ENCODE measurements at places on chromosomes 12 and 14.

GRCh38 chr12:70757830-70758493 is 120.7 kb upstream of the PTPRB start:
- no peak for DNase-seq

DNA sequence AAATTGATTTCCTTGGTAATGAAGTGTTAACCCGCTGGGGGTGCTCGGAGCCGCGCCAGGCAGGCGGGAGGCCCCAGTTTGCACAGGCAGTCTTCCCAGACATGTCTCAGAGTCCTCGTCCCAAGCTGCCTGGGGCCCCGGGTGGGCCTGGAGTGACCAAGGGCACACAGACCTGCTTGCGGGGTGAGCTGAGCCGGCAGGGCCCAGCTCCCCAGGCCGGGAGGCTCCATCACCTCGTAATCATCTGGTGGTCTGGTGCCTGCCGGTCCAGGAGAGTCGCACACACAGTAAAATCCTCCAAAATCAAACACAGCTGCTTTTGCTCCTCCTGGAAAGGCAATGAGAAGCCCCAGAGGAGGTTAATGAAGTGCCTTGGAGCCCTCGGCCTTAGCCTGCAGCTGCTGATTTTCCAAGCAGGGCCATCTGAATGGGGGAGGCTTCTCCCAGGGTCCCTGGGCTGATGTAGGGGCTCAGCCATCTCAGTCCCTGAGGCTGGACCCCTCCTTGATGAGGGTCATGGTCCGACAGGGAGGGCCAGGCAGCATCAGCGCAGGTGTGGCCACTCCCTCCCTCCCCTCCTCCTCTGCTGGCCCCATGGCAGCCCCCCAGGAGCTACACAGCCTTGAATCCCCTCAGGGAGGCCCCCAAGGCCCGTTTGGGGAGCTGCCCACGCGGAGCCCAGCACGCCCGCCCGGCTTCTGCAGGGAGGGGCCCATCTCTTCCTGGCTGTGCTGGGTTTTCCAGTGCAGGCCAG is 39.4 kb upstream of the FBRSL1 start:
- no peak for DNase-seq

GRCh38 chr12:90859591-90859990 is 95.4 kb downstream of the CCER1 start:
- DNase-seq = no peak

DNA sequence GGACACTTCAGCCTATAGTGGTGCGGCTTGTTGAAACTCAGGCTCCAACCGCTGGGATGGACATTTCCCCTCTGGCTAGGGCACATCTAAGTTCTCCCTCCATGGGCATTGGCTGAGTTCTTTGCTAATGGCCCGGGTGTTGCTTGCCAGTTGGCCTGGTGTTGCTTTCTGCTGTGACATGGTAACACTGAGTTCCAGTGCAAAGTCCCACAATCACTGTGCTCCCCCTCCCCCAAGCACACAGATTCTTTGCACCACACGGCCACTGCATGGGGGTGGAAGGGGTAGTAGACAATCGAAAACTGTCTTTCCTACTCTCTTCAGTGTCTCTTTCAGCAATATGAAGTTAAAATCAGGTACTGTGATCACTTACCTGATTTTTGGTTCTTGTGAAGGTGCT is 308.2 kb downstream of the FUT8 start:
- DNase-seq = no peak

DNA sequence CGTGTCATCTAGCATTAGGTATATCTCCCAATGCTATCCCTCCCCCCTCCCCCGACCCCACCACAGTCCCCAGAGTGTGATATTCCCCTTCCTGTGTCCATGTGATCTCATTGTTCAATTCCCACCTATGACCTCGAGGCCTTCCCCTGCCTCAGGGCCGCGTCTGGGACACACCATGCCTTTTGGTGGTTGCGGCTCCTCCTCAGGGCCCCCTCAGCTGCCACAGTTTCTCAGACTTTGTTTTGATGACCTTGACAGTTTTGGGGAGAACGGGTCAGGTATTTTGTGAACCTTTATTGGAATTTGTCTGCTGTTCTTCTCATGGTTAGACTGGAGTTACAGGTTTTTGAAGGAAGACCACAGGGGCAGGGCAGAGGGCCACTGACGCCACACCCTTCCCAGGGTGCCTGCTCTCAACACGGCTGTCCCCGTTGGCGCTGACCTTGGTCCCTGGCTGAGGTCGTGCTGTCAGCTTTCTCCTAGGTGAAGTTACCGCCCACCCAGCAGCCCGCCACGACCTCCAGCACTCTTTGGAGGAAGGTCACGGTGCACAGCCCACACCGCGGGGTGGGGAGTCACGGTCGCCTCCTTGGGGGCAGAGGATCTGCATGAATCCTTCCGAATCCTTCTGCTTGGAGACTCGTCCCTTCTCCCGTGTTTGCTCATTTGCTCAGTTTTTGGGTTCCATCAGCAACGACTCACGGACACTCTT is 130.5 kb downstream of the KIF26A start:
- DNase-seq = no peak

DNA sequence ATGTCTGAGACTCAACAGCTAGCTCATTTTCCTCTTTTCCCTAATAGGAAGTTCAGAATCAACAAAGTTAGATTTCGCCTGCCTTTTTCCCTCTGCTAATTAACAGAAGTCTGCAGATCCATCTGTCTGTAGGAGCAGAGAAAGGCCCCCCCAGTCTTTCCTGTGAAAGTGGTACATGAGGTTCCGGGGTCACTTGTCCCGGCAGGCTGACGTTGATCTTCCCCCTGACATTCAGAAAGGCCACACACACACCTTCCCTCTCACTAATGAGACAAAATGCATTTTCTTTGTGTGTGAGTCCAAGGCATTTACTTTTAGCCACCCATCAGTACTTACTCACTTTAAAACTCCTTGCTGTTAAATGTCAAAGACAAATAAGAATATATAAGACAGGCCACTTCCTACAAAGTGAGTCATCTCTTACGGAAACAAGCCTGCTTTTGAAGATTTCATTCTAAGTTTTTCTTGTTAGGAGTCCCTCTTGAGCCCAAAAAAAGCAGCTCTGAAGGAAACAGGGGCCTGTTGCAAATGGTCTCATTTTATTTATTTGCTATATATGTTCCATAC is 138.7 kb downstream of the TTC7B start:
- DNase-seq = no peak

DNA sequence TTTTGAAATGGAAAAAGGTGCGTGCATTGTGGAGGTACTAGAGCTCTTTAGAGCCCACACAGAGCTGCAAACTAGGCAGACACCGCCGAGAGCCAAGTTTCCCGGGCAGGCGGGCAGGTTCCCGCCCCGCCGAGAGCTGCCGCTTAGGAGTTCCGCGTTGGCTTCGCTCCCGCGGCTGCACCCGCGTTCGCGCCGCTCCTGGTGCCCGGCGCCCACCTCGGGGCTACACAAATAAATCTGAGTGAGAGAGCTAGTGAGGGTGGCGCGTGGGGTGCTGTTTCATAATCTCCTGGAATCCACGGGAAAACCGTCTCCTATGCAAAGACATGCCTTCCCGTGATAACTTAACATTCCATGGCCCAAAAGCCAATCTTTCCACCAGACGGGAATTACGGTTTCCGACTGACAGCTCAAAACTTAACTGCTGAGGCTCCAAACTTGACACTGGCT is 645 bp downstream of the KITLG start:
- DNase-seq = no peak

DNA sequence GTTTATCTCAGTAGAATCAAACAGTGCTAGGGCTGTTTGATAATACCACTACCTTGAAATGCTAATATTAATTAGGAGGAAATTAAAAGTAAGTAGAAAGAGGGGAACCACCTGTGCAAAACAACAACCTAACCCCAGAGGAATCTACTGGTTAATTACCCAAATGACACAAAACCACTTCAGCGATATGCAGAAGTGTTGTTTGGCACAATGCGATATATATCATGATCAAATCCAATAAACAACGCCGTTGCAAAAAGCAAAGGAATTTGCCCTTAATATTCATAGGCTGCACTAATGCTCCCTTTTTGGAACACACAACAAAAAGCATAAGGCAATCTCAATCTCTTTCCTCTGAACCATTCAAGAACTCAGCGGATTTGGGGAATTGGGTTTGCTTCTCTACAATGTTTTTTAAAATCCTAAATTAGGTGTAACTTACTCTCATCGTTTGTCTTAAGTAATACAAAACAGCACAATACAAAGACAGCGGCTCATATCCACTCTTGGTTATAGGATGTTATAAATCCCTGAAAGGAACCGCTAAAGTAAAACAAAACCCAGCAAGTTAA is 1.5 kb downstream of the MAP4K5 start:
- DNase-seq = no peak

DNA sequence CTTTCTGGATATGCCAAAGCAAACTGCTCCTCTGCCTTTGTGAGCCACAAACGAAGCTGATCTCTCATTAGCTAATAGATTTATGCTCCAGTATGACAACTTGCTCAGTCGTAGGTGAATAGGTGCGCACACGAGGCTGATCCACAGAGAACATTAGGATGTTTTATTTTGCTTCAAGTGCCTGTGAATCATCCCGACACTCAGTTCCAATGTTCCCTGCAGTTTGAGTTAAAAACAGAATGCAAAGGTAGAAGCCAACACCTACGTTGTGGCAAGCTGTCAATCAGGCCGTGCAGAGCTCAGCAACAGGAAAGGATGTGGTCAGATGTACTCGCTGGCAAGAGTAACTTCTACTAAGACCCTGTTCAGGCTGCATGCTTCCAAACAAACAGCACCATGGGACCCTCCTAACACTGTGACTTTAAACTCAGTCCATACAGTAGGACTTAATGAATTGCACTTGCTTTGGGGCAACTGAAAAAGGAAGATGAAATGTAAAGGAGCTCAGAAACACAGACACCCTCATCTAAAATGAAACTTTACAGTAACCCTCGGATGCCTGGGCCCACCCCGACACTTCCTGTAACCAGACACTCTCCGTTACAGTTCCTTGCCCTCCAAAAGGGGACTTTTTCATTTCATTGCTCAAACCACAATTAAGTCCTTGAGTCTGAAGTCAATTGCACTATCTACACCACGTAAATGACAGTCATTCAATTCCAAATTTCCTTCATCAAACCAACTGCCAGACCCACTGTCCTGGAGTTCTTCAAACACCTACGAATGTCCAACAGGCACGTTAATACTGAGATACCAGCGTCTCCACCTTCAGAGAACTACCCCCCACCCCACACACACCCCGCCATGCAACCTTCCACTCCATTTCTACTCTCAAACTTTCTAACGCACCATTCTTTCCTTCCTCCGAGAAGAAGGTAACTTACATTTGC is 1.6 kb downstream of the CCDC88C start:
- peak; percentile 55 for DNase-seq

GRCh38 chr12:104605685-104606084 is 148.9 kb downstream of the CHST11 start:
- DNase-seq = no peak

- DNase-seq = no peak
These were observed 36.6 kb downstream of the ACTN1 start for GRCh38 chr14:68942296-68943035.

DNA sequence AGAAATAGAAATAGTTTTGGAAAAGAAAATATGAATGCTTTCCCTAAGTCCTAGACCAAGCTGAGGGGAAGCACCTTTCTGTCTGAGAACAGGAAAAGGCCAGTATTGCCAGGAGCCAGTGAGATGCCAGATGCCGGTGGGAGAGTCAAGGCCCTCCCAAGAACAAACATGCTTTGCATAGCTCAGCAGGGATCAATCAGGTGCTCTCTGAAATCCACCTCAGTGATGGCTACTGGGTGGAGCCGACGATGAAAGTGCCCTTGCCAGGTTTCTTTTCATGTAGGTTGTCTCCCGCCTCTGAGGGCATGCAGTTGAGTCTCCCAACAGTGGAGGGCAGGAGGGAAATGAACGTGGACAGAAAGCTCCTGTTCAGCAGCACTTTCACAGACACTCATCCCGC is 28.3 kb downstream of the DEGS2 start:
- no peak for DNase-seq

- DNase-seq = no peak
These were observed 160.6 kb upstream of the SYT1 start for GRCh38 chr12:78703820-78704525.

DNA sequence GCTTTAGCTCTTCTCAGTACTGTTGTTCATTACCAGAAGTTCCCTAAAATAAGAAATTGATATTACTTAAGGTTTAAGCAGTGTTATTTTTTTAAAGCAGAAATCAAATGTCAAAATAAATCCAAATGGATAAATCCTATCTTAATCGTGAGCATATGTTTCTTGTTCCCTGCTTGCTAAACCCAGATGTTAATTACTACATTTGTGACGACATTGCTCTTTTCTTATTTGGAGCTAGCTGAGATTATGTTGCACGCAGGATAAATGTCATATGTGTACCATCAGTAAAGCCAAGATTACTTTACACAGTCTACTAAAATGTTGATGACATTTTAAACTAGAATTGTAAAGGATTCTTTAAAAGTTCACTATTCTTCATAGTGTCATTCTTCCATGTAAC is 157.5 kb downstream of the PLCZ1 start:
- no peak for DNase-seq

DNA sequence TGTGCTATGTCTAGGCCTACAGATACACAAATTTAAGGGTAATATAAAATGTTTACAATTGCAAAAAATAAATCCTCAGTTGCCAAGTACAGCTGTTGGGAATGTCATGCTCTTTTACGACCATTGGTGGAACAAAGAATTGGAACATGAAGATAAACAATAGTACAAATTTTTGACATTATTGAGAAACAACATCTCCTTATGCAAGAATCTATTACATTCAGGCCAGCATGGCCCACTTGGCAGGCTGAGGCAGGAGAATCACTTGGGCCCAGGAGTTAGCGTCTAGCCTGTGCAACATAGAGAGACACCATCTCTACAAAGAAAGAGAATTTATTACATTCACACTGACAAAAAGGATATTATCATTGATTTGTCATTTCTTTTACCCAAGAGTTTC is 135.9 kb upstream of the NTF3 start:
- no peak for DNase-seq

DNA sequence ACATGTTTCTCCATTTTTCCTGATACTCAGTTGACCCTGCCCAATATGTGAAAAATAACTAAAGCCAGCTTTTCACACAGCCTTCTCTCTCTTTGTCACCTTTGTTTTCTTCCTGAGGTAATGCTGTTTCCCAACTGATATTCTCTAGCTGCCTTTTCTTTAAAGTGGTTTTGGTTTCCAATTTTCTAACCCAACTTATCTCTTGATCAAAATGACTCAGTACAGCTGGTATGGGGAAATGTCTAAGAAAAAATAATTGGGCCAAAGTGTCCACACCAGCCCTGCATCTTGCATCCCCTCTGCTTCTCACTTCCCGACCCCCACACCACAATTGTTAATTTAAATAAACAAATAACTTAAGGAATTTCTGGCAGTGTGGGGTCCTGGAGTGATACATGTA is 193.8 kb downstream of the SYT1 start:
- DNase-seq = no peak

Data from activated gamma-delta T cell treated with anti-CD3 and anti-CD28 coated beads, Interleukin-2, amount 50 U/mL, for 16 hours (primary cell).